ENCODE measurements at places on chromosomes 16 and 17. TPM values are rescaled to one million over a fixed set of nuclear protein-coding genes. Genes with fewer than 3 reads are reported as not detected.

KRT40 gene
- total RNA-seq = not detected

TM4SF5 gene
- total RNA-seq = not detected

GRCh38 chr16:31089199-31089598 lies 456 bp upstream of the PRSS53 start:
- H3K27me3 ChIP-seq = no peaks in the 10 kb centered on the region
- peaks cover 27% of the 10 kb centered on the region for H3K36me3 ChIP-seq
- no peak overlapping the region for H3K27ac ChIP-seq

DNA sequence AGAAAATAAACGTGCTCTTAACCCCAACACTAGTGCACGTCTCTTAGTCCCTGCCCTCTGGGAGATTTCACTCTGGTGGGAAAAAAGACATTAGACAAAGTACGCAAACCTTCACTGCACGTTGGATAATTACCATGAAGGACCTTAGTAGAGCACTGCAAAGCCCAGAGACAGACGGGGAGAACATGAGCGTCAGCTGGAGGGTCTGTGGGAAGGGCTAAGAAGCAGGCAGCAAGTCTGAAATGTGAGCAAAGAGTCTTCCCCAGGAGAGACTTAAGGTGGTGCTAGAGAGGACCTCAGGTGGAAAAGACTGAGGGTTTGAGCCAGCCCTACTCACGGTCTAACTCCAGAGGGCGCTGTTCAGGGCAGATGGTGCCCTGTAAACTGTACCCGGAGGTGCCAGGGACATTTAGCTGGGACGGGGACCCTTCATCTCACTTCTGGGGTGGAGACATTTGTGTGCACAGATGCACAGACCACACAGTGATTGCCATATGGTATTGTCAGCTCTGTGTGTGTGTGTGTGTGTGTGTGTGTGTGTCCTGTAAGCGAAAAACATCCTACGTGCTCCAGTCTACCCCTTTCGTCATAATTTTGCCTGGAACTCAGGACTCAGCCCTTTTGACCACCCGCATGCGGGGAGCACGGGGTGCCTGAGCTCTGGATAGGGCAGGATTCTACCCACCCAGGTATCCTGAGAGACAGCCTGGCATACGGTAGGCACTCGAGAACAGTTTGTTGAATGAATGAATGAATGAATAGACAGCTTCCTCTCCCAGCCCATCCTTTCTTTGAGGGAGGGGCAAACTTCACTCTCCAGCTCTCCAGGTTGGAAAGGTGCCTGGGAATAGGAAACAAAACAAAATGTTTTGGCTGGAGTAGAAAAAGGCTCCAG lies 10.1 kb upstream of the STAC2 start:
- H3K27ac ChIP-seq = no peak overlapping the region
- H3K36me3 ChIP-seq = no peaks in the 10 kb centered on the region
- peak; percentile 45 for DNase-seq
- no peak overlapping the region for H3K4me3 ChIP-seq

DNA sequence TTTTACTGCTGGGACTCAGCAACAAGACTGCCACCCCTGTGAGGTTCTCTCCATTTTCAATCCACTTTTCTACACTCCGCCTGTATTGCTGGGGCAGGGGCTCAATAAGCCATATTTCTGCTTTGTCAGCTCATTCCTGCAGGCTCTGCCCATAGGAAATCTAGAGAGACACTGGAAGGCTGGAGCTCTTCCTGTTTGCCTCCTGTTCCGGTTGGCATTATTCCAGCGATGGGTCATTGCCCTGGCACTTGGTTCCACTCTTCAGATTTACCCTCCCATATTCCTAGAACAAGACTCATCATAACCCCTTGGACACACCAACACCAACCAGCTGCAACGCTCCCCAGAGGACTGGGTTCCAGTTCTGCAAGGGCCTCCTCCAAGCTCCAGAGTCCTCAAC lies 210.4 kb downstream of the CA10 start:
- no peaks in the 10 kb centered on the region for H3K36me3 ChIP-seq
- no peaks in the 10 kb centered on the region for H3K27me3 ChIP-seq

DNA sequence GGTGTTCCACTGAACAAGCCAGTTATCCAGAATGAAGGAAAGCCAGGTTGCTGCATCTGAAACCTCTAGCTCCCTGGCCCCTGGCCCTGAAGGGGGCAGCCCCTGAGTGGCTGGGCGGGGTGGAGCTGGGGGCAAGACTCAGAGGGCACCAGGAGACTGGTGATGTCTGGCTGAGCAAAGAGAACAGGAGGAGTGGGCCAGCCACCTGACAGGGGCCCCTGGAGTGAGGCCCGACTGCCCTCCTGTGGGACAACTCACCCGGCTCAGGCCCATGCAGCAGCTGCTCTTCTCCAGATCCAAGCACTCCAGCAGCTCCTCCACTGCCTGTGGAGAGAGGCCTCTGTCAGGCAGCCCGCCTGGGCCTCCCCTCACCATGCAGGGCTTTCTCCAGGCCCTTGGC lies 60.4 kb downstream of the PIPOX start:
- no peak for DNase-seq
- no peak overlapping the region for H3K27ac ChIP-seq
- H3K36me3 ChIP-seq = peaks cover 42% of the 10 kb centered on the region
- H3K4me3 ChIP-seq = no peak overlapping the region
- H3K27me3 ChIP-seq = no peaks in the 10 kb centered on the region
- no peaks in the 10 kb centered on the region for H3K4me1 ChIP-seq

Measured in activated T-helper 2 cell treated with anti-CD3 and anti-CD28 coated beads, Interferon-gamma antibody, Interleukin-2, Interleukin-4, amounts not matched to agents 10 μg/mL and 5 μg/mL and 100 μg/mL, durations not matched to agents 14 hours and 24 hours and 36 hours (primary cell).